ENCODE measurements at places on chromosomes 13 and 19.

GRCh38 chr13:101618440-101619187 lies 166.1 kb downstream of the ITGBL1 start:
- no peak for DNase-seq

DNA sequence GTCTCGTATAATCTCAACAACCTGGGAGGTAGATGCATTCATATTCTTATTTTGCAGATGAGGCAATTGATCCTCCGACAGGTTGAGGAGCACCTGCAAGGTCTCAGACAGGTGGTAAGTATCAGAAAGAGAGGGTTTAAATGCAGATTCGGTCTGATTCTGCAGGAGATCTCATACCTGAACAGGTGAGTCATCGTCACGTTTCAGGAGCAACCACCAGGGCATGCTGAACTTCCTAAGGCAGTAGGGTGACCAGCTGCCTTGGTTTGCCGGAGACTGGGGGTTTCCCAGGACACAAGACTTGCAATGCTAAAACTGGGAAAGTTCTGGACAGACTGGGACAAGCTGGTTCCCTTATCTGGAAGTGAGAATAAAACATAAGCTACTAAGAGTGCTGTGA lies 68.8 kb upstream of the TSHZ3 start:
- peak; percentile 52 for DNase-seq

GRCh38 chr19:51031880-51032225 lies 2.9 kb downstream of the KLK12 start:
- no peak for DNase-seq

- no peak for DNase-seq
Measured at GRCh38 chr13:20769091-20769490, 4.7 kb downstream of the EEF1AKMT1 start.

DNA sequence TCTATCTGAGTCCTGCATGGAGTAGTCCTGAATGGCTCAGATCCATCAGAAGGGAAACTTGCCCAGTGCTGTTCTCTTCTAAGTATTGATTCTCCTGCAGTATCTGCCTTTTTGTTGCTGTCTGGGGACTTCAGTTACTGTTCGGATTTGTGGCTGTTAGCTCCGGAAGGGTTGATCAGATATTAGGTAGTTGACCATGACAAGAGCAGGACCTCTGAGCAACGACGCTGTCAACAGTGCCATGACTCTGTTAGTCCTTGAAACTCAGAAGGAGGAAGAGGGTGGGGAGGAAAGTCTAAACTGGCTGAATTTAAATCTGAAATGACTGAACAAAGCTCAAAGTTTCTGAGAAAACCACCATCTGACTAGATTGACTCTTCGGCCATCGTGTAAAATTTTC lies 42.2 kb downstream of the CCNE1 start:
- DNase-seq: no peak

DNA sequence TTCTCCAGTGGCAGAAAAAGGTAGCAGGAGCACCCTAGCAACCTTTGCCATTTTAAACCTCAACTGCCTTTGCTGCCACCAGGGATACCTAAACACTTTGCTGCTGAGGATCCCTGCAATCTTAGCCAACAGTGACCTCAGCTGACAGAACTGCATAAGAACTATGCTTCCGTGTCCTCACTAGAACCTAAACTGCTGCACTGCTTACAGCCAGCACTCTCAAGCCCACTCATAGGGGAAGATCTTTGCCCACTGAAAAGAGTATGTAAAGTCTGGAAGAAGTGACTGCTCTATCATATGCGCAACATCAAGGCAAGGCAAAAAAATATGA lies 270.0 kb upstream of the PCDH20 start:
- peak; percentile 28 for DNase-seq

DNA sequence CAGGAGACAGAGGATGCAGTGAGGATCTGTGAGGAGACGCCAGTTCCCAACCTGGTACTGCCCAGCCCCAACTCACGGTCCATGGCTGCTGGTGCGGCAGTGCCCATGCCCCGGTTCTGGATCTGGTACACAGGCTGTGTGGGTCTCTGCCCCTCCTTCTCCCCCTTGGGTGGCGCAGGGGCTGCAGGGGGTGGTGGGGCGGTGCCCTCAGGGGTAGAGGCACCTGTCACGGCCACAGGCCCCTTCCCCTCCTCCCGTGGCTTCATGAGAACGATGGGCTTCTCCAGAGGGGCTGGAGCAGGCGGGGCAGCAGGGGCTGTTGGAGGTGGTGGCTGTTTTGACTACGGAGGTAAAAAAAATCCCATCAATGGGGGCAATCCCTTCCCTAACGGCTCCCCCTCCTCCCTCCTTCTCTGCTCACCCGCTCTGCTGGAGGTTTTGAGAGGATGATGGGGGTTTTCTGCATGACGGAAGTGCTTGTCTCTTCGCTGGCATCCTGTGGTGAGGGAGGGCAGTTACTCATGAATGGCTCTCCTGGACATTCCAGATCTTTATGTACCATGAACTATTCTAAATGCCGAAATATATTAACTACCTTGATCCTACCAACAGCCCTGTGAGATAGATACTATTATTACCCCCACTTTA lies 7.1 kb downstream of the SMG9 start:
- no peak for DNase-seq

GRCh38 chr19:44810234-44811121 lies 1.6 kb downstream of the BCAM start:
- DNase-seq: no peak

- no peak for DNase-seq
Measured at GRCh38 chr13:23678795-23679194, 108.6 kb downstream of the TNFRSF19 start.

DNA sequence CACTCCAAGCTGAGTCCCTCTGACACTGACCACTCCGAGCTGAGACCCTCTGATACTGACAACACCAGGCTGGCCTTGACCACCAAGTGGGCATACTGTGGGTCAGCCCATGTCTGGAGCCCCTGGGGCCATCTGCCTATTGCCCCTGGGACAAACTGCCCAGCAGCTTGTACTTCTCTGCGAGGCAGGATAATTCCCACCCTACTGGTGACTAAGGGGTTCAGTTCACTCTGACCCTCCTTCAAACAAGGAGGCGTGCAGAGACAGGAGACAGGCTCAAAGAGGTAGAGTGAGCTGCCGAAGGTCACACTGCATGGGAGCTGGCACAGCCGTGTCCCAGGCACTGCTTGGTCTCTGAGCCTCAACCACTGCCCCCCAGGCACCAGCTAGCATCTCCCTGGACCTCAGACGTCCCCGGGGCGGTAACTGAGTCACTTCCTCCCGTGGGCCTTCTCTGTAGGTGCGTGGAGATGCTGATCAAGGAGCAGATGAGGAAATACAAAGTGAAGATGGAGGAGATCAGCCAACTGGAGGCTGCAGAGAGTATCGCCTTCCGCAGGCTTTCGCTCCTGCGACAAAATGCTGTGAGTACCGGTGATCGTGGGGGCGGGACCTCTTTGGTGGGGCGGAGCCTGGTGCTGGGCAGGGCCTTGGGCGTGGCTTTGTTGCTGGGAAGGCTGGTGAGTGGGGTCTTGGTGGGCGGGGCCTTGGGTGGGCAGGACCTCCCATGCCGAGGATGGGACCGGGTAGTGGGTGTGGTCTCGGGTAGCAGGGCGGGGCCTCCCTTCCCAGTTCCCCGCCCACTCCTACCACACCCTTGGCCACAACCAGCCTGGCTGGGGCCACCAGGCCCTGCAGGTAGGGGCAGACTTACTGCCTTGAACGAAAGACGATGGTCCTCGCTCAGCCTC lies 5.8 kb upstream of the USE1 start:
- peak; percentile 100 for DNase-seq

GRCh38 chr13:34322014-34322742 lies 504.2 kb downstream of the RFC3 start:
- no peak for DNase-seq

DNA sequence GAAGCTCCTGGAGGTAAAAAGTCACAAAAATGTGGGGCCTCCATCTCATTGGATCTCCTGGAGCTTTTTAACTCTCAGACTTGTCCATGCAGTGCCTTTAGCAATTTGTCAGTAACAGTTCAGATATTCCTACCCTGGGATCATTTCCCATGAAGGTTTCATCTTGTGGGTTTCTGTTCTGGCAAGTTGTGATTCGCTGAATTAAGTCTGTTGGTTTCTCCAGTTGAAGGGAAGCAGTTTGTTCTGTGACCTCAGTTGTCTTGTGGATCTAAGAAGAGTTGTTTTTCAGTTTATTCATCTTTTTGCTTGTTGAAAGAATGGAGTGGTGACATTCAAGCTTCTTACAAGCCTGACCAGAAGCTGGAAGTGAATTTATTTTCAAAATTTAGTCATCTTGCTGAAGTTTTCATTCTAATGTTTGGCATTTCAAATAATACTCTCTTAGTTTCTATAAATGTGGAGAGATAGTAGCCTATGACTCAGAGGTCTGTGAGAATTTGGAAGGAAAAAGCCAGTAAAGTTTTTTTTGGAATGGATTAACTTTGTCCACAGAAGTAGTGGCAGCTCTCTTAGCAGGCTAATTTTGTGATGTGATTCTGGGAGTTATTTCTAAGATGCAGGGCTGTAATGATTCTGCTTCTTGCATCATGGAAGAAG lies 120.1 kb upstream of the CSNK1A1L start:
- DNase-seq: no peak

- peak; percentile 100 for DNase-seq
Measured at GRCh38 chr19:48501494-48502349, 9.9 kb downstream of the LMTK3 start.

DNA sequence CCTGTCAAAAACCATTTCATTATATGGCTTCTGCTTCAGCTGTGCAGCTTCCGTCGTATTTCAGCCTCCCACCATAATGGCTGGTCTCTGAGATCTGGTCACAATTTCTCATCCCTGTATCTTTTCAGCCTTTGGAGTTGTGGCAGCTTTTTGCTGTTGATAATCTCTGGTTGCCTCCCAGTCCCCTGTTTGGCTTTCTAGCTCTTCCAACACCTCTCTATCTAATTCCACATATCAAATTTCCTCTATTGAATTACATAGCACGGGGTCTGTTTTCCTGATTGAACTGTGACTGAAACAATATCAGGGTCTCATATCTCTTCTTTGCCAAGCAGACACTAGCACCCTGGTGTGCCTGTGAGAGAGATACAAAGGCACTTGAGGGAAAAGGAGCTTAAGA lies 222.1 kb upstream of the OBI1 start:
- no peak for DNase-seq

DNA sequence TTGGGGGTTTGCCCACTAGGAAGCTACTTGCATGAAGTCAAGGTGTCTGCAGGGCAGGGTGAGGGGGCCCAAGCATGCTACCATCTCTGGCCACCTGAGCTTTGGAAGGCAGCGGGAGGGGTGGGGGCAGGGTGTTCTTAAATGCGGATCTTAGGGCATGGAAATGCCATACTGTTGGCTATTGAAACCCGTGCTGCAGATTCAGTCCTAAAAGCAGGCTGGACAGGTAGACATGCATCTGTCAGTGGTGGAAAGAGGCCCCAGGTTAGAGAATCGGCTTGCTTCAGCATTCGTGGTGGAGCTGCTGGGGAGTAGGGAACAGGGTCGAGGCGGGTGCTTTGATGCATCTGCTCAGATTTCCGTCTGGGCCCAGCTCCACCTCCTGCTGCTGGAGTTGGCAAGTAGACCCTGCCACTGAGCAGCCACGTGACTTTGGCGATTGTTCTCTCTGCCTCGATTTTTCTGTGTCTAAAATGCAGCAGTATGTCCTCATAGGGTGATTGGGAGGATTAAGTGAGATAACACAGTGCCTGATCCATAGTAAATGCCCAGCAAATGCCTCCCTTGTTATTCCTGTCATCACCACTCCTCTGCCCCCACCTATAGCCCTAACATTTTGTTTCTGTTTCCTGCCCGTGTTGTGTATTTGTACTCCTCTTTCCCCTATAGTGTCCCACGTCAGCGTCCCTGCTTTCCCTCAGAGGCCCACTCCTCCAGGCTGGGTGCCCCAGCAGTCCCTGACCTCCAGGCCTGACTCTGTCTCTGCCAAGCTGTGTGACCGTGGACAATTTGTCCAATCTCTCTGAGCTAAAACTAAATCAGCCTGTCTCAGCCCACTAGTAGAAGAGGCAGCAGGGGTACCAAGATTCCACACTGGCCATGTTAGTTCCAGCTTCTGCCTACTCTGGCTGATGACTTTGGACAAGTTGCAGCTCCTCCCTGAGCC lies 5.8 kb downstream of the PPP1R37 start:
- no peak for DNase-seq
